Ovary (tissue), 10 donors: ENCODE measurements at places on chromosomes 6 and 20. TPM values are rescaled to one million over a fixed set of nuclear protein-coding genes. Genes with fewer than 3 reads are reported as not detected.

DNA sequence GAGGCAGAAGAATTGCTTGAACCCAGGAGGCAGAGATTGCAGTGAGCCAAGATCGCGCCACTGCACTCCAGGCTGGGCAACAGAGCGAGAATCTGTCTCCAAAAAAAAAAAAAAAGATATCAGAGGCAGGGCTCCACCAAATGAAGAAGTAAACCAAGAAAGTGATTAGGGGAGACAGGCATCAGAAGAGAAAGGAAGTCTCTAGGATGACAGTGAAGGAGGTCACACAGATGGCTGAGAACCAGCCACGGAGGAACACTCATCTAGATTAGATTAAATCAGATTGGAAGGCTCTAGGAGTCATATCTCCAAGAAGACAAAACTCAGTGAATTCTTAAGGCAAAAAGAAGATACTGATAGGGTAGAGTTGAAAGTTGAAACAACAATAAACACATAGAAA lies 102.2 kb upstream of the CCDC28A start:
- no peak for DNase-seq

DNA sequence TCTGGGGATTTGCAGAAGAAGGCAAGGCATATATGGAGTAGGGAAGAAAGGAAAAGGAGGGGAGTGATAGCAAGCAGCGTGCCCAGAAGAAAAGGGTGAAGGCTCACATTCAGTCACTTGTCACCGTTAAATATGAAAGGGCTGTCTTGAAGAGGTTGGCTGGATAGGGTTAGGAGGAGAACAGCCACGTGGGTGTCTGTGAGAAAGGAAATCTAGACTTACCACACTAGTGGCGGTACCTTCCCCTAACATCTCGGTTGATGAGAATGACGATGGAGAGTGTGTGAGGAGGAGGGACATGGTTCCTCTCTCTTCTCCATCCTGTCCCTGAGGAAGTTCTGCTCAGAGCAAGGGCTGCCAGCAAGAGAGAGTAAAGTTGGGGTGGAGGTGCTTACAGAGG lies 74.3 kb upstream of the CCN6 start:
- DNase-seq = no peak

DNA sequence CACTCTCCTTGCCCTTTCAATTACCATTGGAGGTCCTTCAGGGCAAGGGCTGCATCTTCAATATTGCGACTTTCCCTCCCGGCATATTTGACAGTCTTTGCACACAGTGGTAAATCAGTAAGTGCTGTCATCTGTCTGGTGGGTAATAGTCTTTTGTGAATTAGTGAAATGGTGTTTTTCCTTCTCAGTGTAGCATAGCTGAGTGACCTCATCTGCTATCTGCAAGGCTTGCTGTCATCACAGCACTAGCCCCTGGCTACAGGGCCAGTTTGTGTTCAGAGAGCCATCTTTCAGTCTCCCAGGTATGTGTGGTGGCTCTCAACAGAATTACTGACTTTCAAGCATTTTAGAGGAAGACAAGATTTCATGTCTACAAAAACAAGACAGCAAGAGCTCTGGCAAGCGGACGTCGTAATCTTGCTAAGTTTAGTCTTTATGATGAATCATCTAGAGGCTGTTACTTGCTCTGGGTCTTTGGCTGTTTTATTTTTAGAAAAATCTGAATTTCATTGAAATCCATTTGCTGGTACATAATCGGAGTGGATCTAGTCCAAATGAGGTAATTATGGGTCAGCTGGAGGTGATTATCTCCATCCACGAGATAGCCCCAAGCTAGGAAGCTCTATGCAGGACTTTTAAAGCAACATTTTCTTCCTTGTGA lies 528.9 kb downstream of the EPM2A start:
- DNase-seq = no peak

- no peak for DNase-seq
Measured at GRCh38 chr6:157906537-157907061, 75.1 kb upstream of the SYNJ2 start.

DNA sequence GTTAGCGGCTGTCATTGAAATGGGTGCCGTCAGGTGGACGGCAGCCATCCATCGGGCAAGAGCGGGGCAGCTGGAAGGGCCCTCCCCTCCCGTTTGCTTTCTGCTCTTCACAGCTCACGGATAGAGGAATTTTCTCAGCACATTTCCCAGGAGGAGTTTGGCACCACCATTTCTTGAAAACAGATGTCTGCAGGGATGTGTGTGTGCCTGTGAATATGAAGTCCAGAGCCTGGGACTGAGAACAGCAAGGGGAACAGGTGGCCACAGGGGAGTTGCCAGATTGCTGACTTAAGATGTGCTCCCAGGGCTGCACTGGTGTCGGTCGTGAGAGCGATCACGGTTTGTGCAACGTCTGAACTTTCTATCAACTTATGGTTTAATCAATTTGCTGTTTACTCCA lies 22.1 kb upstream of the ECI2 start:
- no peak for DNase-seq

GRCh38 chr6:33856655-33857054 lies 52.9 kb upstream of the MLN start:
- DNase-seq = no peak

GRCh38 chr6:162615016-162615705 lies 112.4 kb downstream of the PRKN start:
- peak; percentile 38 for DNase-seq

DNA sequence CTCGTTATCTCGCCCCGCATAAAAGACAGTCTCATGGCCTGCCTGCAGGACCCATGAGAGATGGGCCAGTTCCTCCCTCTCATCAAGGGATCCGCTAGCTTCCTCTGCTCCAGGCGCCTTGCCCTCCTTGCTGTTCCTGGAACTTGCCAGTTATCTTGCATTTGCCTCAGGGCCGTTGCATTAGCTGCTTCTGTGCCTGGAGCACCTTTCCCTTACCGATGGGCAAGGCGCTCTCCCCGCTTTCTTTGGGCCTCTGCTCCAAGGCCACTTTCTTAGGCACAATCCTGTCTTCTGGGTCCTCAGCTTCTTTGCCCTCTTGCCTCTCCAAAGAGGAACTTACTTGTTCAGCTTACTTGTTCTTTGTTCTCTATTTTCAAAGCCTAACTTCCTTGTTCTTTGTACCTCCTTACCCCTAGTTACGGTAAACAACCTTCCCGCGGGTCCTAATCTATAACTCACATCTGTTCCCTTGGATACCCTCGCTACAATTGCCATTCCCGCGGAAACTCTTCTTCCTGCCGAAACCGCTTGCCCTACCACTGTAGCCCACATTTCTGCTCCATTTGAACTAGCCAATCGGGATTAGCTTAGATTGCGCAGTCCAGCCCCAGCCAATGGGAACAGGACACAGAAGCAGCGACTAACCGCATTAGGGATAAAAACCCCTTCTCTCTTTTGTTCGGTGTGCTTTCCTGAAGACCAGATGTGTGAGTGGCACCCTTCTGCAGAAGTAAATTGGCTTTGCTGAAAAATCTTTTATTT lies 887 bp upstream of the NSFL1C start:
- DNase-seq = no peak

Gene OPRL1
- total RNA-seq = 0.57 TPM

Gene KIAA1755
- total RNA-seq = 20.0 TPM

Gene ZNF292
- 56.2 TPM for total RNA-seq
